CD4-positive, alpha-beta T cell treated with Interleukin-6 at 100 ng/mL for 8 hours (primary cell): ENCODE measurements at places on chromosomes 13 and 19.

DNA sequence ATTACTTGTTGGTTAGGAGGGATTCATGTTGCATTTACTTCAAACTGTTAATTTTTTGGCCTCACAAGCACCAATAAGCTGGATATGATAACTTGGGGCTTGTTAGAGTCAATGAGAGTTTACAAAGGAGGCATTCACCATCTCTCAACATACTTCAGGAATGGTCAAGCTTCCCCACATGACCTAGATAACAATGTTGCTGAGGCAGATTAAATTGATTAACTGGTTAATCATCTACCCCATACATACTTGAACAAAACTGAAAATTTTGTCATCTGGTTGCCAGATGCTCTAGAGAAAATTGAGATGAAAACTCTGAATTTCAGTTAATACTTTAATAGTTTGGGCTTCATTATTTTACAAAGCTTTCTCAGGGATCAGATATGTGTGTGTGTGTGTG is 43.0 kb upstream of the UBL3 start:
- no peak for DNase-seq

DNA sequence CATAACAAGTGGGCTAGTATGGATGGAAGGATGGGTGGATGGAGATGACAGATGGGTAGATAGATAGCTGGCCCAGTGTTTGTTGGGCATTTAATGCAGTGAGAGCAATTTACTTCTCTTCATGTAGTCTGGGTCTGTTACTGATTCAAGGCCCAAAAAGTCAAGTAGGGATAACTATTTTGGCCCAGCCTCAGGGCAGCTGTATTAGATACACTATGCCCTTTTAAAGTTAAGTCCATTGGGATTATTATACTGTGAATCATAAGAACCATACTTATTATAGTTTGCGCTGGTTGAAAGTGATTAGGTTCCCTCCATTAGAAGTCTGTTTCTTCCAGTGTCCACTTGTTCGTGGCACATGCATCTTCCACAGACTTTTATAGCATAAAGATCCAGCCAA is 4.7 kb downstream of the ITGBL1 start:
- no peak for DNase-seq

- no peak for DNase-seq
These were observed 62.4 kb downstream of the URI1 start for GRCh38 chr19:30004403-30004802.

DNA sequence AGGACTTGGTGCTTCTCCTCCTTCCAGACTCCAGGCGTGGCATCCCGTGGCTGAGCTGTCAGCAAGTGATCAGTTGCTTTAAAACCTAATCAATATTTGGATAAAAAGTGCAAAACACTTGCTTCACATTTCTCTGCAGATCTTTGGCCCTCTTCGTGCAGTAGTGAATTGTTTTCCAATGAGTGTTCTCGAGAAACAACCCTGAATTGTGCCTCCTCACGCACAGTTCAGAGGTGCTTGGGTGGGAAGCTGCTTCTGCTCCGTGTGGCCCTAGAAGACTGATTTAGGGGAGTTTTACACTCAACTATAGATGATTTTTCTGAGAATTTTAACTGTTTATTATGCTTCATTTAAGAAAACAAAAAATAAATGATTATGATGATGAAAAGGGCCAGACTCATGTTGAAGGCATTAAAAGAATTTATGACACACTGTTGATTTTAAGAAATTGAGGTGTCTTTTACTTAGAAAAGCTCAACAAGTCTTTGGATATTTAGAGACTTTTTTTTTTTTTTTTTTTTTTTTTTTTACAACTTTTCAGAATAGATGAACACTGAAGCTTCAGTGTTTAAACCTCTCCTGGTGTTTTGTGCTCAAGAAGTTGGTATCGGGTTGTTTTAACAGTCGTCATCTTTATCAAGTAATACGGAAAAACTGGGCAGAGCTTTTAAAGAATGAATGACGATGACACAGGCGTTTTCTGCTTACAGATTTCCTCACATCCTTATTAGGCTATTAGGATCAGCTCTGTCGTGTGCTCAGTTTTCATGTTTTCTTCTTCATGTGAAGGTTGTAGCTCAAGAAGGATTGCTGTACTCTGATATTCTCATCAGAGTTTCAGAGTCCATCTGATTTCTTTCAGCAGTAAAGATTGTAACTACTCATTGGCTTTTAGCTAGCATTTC is 39.5 kb upstream of the TEX29 start:
- no peak for DNase-seq

GRCh38 chr13:33139780-33140535 is 123.7 kb downstream of the KL start:
- no peak for DNase-seq

GRCh38 chr13:107185889-107186288 is 618.0 kb upstream of the ARGLU1 start:
- DNase-seq, result no peak

GRCh38 chr13:65154661-65155447 is 2075.3 kb downstream of the PCDH9 start:
- DNase-seq, result no peak

GRCh38 chr19:57583104-57583520 is 833 bp upstream of the ZIK1 start:
- DNase-seq, result no peak

- DNase-seq, result no peak
These were observed 953 bp downstream of the DZIP1 start for GRCh38 chr13:95643571-95643935.

DNA sequence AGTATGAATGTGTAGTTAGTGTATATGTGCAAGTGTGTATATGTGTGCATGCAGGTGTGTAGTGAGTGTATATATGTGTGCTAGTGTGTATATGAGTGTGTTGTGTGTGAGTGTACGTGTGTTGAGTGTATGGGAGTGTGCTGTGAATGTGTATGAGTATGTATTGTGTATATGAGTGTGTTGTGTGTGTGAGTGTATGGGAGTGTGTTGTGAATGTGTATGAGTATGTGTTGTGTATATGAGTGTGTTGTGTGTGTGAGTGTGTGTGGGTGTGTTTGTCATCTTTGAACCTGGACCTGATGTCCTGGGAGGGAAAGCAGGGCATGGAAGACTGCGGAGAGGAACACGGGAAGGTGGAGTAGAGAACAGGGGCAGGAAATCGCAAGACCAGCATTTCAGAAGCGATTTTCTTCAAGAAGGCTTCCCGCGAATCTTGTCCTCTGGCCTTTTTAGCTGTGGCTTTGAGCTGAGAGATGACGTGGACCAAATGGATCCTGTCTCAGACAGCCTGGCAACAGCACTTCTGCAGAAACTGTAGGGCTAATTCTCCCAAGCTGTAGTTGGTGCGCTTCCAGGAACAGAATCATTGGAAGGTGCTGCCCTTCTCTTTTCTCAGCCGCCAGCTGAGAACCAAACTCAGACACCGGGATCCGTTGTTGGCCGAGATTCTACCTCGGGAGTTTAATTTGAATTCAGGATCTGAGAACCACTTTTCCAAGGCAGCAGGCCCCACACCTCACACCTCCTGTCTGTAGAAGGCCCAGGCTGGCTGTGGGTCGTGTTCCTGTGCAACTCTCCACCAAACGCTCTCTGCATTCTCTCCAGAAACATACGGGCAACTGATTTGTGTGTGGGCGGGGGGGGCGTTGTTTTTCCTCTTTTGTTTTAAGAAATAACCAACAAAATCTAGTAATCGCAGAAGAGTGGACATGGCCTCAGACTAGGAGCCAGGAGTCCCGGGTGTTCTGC is 94.7 kb upstream of the RAP2A start:
- DNase-seq, result no peak

GRCh38 chr13:113322043-113322461 is 25.0 kb downstream of the LAMP1 start:
- no peak for DNase-seq

DNA sequence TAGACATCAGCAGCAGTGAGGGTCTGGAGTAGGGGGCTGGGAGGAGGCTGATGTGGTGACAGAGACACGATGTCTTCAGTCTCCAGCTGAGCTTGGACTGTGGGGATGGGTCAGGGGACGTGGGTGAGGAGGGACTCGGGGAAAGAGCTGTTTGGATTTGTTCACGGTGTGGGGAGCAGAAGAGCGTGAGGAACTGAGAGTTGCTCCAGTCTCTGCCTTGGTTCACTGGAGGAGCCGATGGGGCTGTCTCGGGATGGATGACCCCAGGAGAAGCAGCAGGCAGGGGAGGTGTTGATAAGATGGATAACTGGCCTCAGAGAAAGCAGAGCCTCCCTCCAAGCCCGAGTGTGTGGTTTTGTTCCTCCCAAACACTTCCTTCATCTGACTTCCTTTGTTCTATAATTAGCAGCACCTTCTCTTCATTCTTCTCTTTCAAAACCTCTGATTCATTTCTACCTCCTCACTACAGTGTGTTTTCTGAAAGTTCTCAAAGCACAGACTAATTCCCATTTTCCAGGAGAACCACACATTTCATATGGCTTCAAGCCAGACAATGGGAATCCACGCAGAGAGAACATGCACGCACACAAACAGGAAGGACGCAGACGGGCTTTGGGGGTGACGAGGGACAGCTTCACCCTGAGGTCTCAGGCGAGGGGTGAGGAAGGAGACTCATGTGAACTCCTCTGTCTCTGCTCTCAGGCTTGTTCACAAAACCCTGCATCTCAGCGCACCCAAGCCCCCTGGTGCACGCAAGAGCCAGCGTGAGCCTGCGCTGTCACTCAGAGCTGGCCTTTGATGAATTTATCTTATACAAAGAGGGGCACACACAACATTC is 18.6 kb downstream of the LAIR2 start:
- DNase-seq, result no peak

DNA sequence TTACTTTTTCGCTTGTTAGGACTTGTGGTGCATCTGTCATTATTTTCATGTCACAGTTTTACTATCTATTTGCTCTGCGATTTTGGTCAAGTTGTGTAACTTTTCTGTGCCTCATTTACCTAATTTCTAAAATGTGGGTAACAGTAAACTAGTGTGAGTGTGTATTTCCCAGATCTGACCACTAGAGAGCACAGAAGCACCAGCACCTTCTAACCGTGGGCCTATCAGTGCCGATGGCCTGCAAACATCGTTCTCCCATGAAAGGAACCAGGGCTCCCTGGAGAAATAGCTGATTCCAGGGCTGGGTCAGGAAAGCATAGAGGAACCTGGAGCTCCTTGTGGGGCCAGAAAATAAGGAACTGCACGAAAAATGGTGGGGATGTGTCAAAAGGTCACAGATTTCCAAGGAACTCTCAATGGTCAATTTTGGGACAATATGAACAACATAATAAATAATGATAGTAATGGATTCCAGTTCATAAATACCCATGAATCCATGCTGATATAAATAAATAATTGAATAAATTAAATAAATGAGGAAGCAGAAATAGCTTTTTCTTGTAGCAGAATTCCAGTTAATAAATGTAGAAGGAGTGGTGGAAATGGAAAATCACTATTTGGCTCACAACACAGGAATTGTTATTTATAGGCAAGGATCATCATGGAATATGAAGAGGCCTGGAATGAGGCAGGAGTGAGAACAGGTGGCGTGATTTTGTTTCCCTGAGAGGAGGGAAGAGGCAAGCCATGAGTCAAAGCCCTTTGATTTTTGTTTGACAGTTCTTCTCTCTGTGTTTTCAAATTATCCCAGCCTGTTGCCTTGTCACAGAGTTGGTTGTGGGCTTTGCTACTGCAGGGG is 31.1 kb downstream of the CEACAM8 start:
- DNase-seq, result peak; percentile 6

DNA sequence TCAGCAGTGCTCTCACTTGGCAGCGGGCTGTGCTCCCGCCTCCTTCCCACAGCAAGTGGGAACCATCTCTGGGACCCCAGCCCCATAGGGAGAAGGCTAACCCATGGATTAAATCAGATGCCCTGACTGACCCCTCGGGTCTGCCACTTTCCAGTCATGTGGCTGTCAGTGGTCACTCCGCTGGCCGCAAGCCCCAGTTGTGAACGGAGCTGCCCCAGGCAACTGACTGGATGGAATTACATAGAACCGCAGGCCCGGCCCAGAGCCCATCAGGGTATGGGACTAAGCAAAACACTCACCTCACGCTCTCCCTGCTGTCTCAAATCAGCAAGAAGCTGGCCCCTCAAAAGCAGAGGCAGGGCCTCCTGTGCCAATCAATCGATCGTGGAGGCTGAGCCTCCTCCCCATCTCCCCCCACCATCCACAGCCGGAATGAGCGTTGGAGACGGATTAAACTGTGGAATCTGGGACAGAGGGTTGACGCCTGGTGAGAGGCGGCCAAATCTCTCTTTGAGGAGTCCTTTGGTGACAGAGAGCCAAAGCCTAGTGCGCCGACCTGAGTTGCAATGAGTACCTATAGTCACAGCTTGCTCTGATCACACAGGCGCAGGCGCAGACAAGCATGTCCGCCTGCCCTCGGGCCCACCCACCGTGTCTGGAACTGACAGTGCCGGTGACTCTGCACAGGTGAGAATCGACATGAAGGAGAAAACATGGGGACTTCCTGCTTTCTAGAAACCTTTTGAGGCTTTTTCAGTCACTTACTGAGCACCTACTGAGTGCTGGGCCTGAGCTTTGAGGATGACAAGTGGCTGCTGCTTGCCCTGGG is 38.7 kb downstream of the PBX4 start:
- no peak for DNase-seq

- no peak for DNase-seq
These were observed 14.2 kb downstream of the TSSK6 start for GRCh38 chr19:19500975-19501644.

DNA sequence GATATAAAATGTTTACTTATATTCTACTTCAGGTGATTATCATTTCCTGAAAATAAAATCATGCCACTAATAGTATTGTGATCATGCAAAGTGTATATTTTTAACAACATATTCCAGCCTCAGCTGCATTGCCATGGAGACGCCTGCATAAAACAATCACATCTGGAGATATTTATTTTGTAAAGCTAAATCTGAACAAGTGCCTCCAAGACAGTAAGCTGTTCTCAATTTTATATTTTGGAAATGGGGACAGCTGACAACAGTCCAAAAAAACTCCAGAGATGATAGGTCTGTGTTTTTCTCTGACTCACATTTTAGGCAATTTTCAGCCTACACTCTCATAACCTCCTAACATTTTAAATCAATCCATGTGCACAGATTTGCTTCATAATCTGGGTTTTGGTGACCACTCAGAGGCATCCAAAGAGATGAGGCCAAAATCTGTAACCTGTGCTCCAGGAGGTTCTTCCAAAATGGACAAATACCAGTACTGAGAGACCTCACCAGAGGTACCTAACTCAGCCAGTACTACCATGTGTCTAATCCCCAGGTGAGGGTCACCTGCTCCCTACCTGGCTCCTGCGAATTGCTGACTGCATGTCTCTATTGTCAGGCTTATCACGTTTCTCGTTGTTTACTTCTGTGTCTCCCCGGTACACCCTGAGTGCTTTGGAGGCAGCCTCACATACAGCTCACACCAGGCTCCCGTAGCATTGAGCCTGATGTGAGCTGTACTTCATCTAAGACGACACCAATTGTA is 62.7 kb downstream of the COL4A1 start:
- no peak for DNase-seq

DNA sequence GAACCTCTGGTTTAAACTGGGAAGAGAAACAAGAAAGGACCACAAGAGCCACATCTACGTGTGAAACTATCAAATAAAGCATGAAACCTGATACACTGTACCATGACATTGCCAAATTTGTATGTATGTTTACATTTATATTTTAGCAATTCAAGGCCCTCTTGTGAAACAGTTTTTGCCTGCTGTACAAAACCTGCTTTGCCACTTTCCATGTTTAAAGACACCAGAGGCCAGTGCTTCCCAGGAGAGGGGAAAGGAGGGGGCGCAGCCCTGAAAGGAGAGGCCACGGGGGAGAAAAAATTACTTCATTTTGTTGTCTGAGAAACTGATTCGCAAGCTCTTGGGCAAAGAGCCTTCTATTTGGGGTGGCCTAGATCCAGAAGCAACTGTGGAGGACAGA is 124.8 kb downstream of the DCLK1 start:
- no peak for DNase-seq

- DNase-seq, result no peak
These were observed 137.9 kb downstream of the PCDH20 start for GRCh38 chr13:61277586-61278276.
